ENCODE measurements at places on chromosomes 2 and 18.

GRCh38 chr2:27407798-27408491, 1.4 kb downstream of the PPM1G start:
- peak; percentile 74 for DNase-seq

DNA sequence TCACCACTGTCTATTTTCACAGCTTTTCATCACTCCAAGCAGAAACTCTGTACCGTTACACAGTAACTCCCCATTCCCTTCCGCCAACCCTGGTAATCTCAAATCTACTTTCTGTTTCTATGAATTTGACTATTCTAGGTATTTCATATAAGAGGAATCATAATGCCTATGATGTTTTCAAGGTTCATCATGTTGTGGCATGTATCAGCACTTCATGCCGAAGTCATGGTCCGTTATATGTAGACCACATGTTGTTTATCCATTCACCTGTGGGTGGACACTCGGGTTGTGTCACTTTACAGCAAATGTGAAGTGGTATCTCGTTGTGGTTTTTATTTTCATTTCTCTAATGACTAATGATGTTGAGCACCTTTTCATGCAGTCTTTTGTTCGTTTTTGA, 21.6 kb downstream of the CPSF3 start:
- no peak for DNase-seq

GRCh38 chr2:53744395-53745065, 23.1 kb upstream of the CHAC2 start:
- no peak for DNase-seq

DNA sequence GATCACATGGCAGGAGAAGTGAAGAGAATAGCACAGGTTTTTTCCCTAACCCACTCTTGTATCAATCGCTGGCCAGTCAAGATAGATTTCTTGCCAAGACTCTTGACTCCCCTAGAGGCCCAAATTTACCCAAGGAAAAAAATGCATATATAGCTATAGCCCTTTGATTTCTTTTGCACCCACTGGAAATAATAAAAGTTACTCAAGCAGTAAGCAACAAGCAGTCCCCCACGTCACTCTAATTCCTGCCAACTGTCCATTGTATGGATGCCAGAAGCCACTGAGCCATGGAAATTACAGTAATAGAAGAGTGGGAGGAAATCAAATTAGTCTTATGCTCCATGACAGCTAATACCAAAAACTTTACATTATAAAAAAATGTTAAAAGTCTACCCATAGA, 125.3 kb upstream of the SLC39A10 start:
- DNase-seq: no peak

- peak; percentile 25 for DNase-seq
These were observed 90.5 kb downstream of the GALNT1 start for GRCh38 chr18:35671966-35672603.

GRCh38 chr2:151947813-151948165, 119.6 kb upstream of the ARL5A start:
- DNase-seq: peak; percentile 2

GRCh38 chr2:234569776-234570430, 73.0 kb upstream of the ARL4C start:
- DNase-seq: no peak

DNA sequence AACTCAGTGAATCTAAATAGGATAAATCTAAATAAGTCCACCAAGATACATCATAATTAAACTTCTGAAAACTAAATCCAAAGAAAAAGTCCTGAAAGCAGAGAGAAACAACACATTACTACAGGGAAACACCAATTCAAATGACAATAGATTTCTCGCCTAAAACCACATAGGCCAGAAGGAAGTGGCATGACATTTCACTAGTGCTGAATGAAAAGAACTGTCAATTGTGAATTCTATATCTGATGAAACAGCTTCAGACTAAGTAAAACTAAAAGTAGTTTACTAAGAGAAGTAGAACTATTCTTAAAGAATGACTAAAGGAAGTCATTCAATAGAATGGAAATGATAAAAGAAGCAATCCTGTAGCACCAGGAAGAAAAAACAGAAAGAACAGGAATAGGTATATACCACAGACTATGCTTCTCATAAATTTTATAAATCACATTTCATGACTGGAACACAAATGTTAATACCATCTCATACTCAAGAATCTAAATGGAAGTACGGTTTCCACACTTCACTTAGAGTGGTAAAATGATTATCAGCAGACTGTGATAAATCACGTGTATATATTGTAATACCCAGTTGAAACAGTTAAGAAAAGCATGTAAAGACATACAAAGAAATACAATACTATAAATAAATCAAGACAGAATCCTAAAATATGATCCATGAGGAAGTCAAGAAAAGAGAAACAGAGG, 46.4 kb downstream of the ASXL2 start:
- no peak for DNase-seq

- DNase-seq: no peak
These were observed 145.9 kb upstream of the KLHL14 start for GRCh38 chr18:32918692-32919250.

DNA sequence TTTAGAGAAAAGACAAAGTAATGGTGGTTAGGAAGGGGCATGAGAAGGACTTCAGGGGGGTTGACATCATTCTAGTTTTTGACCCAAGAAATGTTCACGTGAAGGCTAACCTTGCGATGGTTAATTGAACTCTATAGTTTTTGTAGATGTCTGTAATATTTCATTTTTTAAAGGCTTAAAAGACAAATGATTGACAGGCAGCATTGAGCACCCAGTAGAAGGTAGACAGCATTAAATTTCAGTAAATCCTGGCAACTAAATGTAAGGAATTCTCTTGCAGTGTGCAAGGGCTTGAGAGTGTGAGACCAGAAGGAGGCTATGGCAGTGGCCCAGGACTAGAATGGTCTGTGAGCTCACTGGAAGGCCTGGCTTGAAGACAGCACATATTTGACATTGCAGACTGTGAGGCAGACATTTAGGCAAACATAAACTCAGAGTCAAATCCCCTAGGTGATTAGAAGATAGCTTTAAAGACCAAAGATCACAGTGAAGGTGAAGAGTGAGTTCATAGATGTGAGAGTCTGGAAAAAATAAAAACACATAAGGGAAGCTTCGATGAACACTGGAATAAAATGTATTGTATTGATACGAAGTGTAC, 100.1 kb upstream of the MAP4K4 start:
- peak; percentile 88 for DNase-seq

DNA sequence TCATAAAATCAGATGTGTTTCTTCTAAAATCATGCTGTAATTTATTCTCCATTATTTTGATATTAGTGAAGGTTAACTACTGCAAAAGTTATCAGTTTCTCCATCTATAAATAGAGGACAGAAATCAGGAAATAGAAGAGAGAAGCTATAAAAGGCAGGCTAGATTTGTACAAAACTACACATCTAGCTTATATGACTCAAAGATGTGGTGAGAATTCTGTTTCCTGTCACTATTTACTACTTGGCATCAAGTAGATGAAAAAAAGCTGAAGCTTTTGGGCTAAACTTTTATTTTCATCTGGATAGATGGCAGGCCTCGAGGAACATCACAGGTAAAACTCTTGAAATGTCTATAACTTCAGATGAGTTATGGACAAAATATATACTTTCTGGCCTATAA, 49.8 kb upstream of the NAB1 start:
- peak; percentile 13 for DNase-seq

DNA sequence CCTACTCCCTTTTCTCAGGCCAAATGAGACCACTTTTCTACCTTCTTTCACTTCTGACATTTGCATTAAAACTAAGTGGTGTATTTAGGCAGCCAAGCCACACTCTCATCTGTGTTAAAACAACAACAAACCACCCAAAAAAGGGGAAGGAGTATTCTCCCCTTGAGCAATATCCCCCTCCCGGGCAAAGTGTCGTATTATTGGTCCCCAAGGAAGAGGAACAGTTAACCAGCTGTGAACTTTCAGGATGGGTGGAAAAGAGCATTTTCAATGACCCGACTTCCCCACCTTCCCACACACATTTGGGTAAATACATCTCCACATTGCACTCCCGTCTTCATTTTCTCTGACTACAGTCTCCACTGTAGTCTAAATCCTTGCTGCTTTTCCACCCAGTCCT, 44.3 kb downstream of the FEZ2 start:
- no peak for DNase-seq

GRCh38 chr18:59057969-59058368, 81.7 kb upstream of the SEC11C start:
- peak; percentile 21 for DNase-seq

DNA sequence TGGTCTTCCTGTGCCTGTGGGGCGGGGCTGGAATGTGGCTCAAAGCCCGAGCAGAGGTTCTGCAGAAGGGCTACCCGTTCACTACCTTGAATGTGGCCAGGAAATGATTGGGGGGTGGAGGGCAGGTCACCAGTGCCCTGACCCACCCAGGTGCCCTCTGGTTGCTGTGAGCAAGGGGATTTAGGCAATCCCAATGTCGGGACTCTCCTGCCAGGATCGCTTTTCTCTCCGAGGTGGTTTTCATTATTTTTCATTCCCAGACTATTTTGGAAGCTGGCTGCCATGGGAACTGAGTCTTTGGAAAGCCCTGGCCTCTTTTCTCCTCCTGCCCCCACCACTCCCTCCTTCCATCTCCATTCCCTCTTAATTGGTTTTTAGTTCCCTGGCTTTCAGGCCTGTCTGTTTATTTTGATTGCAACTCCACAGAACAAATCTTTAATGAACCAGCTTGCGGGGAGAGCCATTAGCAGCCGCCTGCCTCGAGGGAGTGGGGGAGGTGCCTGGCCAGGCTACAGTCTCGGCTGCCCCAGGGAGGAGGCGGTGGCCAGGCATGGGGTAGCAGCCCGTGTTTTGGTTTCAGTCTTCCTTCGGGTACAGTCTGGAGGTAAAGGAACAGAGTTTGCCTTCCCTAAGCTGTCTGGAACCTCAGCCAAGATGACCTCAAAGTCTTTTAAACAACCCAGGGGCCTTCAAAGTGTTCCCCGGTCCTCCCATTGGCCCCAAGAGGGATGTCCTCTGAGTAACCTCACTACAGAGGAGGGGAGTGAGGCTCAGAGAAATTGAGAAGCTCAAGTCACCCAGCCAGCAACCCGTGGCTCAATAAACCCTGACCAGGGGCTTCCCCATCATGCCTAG, 114.4 kb upstream of the HAAO start:
- peak; percentile 40 for DNase-seq
